ENCODE measurements at places on chromosomes 6 and 20.

- DNase-seq, result no peak
These were observed 16.2 kb downstream of the BNIP5 start for GRCh38 chr6:36320475-36320874.

DNA sequence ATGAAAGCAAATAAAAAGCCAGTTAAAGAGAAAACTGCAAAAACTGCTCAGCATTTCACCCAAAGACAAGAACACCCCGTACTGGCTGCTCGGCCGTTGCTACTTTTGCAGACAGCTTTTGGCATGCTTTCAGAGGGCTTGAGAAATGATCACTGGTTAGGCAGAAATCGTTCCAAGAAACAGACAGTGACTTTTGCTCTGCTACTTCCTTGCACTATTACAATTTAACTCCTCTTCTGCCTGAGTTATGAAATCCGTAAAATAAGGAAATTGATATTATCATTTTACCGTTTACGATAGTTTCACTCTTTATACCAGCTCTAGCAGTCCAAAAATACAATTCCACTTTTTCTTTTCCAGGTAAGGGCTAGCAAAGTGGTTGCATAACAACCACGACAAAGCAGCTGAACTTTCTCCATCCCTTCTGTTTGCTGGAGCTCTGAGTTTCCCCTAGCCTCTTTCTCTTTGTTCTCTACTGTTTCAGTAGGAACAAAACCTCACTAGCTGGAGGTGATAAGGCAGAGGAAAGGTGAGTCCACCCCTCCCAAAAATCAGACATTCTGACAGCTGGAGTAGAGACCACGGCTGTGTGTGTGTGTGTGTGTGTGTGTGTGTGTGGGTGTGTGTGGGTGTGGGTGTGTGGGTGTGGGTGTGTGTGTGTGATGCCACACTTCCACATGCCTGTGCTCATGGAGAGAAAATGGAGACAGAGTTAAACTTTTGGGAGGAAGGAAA lies 191.8 kb upstream of the RREB1 start:
- peak; percentile 39 for DNase-seq

DNA sequence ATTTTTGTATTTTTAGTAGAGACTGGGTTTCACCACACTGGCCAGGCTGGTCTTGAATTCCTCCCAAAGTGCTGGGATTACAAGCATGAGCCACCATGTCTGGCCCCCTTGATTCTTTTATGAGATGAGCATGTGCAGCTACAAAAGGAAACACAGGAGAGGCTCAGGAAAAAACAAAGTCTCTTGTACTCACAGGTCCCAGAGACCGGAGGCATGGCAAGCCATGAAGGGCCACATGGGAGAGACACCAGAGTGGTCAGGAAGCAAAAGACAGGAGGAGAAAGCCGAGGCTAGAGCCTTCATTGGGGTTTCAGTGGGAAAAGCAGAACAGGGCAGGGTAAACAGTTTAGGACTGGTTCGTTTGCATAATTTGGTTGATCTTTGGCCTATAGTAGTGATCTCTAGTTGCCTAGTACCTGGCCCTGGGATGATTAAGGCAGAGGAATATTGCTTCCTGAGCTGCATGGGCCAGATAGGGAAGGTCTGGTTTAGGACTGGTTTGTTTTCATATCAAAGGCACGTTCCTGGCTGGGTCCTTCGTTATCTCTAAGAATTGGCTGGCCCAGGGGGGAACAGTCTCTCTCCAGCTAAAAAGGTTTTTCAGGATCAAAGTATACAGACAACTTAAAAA lies 48.2 kb upstream of the PRND start:
- no peak for DNase-seq

DNA sequence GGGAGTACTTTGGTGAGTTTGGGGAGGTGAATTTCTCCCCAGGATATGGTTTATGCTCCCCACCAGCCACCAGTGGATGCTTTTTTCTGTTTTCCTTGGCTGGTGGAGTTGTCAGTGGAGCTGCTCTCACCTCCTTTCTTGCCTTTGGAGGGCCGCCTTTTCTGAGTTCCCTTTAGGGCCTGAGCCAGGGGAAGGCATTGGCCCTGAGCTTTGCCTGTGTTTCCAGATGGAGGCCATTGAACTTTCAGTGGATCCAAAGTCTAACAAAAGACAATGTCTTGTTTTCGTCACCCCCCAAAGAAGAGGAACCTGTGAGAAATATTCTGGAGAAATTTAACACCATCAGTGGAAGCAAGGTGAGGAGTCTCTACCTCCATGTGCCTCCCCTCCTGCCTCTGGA lies 4.4 kb upstream of the TMEM14A start:
- DNase-seq, result no peak

GRCh38 chr6:38593998-38594665 lies 45.6 kb downstream of the BTBD9 start:
- DNase-seq, result no peak
